ENCODE measurements at places on chromosomes 1 and 21.

- no peak overlapping the region for H3K27ac ChIP-seq
- H3K4me1 ChIP-seq, result peaks cover 6% of the 10 kb centered on the region
- H3K4me3 ChIP-seq, result no peak overlapping the region
- DNase-seq, result peak; percentile 55
Measured at GRCh38 chr1:20992322-20993056, 184.2 kb downstream of the EIF4G3 start.

- H3K4me1 ChIP-seq, result no peaks in the 10 kb centered on the region
- H3K27ac ChIP-seq, result no peak overlapping the region
- H3K36me3 ChIP-seq, result peaks cover 17% of the 10 kb centered on the region
- no peak for DNase-seq
Measured at GRCh38 chr1:17653276-17653675, 101.9 kb upstream of the ACTL8 start.

DNA sequence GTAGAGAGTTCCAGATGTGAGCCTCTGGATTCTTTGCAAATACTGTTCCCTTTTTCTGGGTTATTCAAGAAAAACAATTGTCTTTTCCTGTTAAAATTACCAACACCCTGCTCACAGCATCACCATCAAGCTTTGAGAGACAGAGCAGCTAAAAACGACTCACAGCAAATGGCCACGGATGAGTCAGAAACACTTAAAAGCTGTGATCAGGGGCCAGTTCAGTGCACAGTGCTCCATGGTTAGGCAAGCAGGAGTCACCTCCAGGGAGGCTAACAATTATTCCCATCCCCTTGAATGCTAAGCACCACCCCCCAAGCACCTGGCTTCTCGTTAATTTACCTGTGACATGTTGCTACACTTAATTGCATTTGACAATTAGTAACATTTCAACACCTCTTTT, 128.4 kb upstream of the CAMK1G start:
- H3K27ac ChIP-seq, result no peak overlapping the region
- no peaks in the 10 kb centered on the region for H3K36me3 ChIP-seq
- H3K4me3 ChIP-seq, result no peak overlapping the region
- H3K27me3 ChIP-seq, result no peaks in the 10 kb centered on the region

DNA sequence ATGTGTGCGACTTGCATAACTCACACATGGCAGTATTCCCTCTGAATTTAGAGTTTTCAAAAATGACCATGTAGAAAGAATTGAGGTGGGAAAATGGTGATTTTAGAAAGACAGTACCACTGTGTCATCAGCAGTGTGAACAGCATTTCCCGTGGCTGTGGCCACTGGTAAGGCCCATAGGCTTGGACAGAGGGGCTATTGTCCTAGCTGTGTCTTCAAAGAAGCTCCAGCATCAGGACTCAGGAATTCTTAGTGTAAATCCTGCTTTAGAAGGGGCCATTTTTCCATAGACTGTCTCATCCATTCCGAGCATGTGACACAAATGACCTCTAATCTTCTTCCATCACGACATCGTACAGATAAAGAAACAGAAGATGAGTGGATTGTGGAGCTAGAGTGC, 119.3 kb upstream of the BACE2 start:
- no peaks in the 10 kb centered on the region for H3K4me1 ChIP-seq
- H3K27me3 ChIP-seq, result no peaks in the 10 kb centered on the region
- H3K36me3 ChIP-seq, result no peaks in the 10 kb centered on the region
- no peak overlapping the region for H3K4me3 ChIP-seq
- no peak overlapping the region for H3K27ac ChIP-seq

DNA sequence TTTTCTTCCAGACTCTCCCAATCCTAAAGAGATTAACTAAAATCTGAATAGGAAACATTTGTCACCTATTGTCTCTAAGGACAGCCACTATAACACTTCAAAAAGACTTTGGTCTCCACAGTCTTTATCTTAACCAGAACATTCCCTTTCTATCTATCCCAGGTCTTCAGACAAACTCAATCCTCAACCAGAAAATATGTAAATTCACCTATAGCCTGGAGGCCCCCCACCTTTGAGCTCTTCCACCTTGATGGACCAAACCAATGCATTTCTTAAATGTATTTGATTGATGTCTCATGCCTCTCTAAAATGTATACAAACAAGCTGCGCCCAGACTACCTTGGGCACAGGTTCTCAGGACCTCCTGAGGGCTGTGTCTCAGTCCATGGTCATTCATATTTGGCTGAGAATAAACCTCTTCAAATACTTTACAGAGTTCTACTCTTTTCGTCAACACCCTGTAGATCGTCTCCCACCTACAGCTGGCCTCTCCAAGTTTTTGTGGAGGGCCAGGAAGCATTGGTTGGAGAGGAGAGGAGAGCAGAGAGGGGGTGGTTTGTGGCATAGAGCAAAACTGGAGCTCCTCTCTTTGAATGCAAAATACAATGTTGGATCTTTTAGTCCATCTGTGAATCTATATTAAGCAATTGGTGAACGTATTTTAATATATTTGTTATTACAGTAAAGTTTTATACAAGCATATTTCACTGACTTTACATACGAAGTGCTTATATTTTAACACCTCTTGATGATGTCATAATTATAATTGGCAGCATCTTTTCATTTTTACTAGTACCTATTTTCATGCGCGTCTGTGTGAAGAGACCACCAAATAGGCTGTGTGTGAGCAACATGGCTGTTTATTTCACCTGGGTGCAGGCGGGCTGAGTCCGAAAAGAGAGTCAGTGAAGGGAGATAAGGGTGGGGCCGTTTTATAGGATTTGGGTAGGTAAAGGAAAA, 230.7 kb upstream of the DUSP10 start:
- no peaks in the 10 kb centered on the region for H3K36me3 ChIP-seq
- no peak overlapping the region for H3K4me3 ChIP-seq
- no peak overlapping the region for H3K27ac ChIP-seq
- no peaks in the 10 kb centered on the region for H3K27me3 ChIP-seq
- H3K4me1 ChIP-seq, result no peaks in the 10 kb centered on the region

DNA sequence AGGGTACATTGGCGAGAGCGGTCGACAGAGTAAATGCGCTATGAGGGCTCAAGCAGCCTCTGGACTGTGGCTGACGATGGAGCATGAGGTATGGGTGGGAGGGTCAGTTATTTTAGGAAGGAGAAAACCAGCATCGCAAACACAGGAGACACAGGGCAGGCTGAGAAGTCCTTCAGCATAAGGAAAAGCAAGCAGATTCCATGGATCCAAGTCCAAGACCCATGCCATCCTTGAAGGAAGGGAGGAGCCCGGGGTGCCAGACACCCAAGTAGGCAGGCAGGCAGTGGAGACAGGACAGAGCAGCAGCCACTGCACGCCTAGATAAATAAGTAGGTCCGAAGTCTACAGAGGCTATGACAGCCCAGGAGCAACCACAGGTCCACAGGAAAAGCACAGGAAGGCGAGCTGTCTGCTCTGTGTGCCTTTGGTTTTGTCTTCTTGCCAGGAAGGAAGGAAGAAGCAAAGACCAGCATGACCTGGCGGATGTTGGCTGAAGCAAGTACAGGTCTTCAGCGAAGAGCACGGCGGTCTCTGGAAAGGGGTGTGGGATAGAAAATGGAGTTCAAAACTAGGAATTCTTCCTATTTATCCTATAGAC, 76.4 kb upstream of the SLC45A1 start:
- peaks cover 14% of the 10 kb centered on the region for H3K4me1 ChIP-seq
- no peak overlapping the region for H3K27ac ChIP-seq
- H3K4me3 ChIP-seq, result no peak overlapping the region

DNA sequence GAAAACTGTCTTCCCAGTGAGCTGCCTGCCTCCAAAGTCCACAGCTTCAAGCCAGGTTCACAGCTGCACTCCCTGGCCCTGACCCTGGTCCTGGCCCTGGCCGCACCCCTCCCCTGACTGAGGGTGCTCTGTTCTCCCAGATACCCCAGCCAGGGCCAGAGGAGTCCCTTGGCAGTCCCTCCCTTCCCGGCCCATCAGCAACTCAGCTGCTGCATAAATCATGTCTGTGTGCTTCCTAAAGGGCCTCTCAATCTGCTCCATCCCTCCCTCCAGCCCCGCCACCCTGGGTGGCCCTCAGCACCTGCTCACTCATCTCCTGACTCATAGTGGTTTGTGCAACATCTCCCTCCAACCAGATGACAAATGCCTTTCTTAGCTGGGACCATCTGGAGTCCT, 24.8 kb upstream of the C1orf174 start:
- H3K4me3 ChIP-seq, result no peak overlapping the region
- peak; percentile 1 for DNase-seq
- no peaks in the 10 kb centered on the region for H3K27me3 ChIP-seq
- H3K4me1 ChIP-seq, result no peaks in the 10 kb centered on the region
- no peak overlapping the region for H3K27ac ChIP-seq

- H3K27me3 ChIP-seq, result 0 out of 2 replicates have a peak, but pooled peaks cover 1% of the 10 kb centered on the region
- no peaks in the 10 kb centered on the region for H3K36me3 ChIP-seq
- H3K27ac ChIP-seq, result no peak overlapping the region
- H3K4me1 ChIP-seq, result no peaks in the 10 kb centered on the region
- H3K4me3 ChIP-seq, result no peak overlapping the region
Measured at GRCh38 chr1:113170519-113170918, 97.5 kb downstream of the LRIG2 start.

- no peak overlapping the region for H3K4me3 ChIP-seq
- no peak overlapping the region for H3K27ac ChIP-seq
- no peaks in the 10 kb centered on the region for H3K27me3 ChIP-seq
- DNase-seq, result no peak
Measured at GRCh38 chr1:230495076-230495475, 68.9 kb upstream of the PGBD5 start.

DNA sequence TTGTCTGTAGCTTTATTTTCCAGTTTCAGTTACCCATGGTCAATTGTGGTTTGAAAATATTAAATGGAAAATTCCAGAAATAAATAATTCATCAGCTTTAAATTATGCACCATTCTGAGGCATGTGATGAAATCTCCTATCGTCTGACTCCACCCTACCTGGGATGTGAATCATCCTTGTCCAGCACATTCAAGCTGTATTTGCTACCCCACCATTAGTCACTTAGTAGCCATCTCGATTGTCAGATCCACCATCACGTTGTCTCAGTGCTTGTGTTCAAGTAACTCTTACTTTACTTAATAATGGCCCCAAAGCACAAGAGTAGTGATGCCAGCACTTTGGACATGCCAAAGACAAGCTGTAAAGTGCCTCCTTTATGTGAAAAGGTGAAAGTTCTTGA, 4.0 kb downstream of the STPG1 start:
- peaks cover 2% of the 10 kb centered on the region for H3K4me1 ChIP-seq
- no peak overlapping the region for H3K27ac ChIP-seq
- DNase-seq, result peak; percentile 90
- H3K36me3 ChIP-seq, result no peaks in the 10 kb centered on the region
- no peak overlapping the region for H3K4me3 ChIP-seq
